ENCODE measurements at places on chromosomes 6 and 20. TPM values are rescaled to one million over a fixed set of nuclear protein-coding genes. Genes with fewer than 3 reads are reported as not detected.

Gene CFAP206
- total RNA-seq: not detected

Gene MCHR2
- total RNA-seq: not detected

Gene GTSF1L
- total RNA-seq: not detected

Gene MCCD1
- total RNA-seq: not detected

Gene RHAG
- not detected for total RNA-seq

Gene LTB
- 110 TPM for total RNA-seq

Gene NKAPL
- 0.45 TPM for total RNA-seq

Gene NCOA7
- 41.4 TPM for total RNA-seq

Gene CTCFL
- total RNA-seq: not detected

Gene MOG
- total RNA-seq: not detected

Gene DUSP15
- not detected for total RNA-seq

Gene PSORS1C2
- total RNA-seq: not detected

Gene MLIP
- total RNA-seq: not detected
